ENCODE measurements at places on chromosomes 13 and 19.

GRCh38 chr13:83941701-83942335 is 59.5 kb upstream of the SLITRK1 start:
- no peak for DNase-seq

DNA sequence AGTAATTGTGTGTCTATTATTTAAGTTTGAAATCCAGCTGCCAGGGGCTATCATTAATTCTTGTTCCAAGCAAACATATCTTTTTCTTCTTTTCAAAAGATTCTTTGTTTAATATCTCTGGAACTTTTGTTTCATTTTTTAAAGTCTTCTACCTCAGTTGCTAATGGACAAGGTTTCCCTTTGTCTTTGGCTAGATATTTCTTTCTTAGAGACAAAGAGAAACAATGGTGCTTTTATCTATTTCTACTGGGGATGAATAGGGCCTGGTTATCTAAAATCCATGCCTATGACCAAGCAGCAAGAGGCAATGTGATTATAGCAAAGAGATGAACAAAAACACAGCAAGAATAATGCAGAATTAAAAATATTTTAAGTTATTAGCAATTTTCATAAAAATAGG is 661.3 kb upstream of the KLF12 start:
- no peak for DNase-seq

DNA sequence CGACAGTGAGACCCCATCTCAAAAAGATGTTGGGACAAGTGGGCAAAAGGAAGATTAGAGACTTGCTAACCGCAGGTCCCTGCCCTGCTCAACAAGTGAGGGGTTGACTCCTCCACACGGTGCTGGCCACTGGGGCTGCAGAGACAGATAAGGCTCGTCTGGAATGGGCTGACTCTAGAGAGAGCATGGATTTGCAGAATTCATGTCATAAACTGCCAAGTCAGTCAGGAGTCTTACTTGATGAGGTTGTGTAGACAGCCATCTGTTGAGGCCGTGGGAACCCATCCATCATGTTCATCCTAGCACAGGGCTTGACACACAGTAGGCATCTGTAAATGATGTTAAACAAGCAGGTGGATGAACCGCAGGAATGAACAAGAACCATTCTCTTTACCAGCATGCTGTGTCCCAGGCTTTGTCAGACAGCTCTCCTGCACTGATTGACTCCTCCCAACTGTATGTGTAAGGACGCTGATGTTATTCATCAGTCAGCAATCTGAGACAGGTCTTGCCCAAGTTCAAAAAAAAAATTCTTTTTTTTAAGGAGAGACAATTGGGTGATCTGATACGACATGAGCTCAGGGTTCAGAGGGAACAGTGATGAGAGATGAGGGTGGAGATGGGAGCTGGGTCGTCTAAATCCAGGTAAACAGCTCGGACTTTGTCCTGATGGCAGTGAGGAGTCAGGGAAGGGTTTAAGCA is 8.8 kb downstream of the PAF1 start:
- DNase-seq = no peak

DNA sequence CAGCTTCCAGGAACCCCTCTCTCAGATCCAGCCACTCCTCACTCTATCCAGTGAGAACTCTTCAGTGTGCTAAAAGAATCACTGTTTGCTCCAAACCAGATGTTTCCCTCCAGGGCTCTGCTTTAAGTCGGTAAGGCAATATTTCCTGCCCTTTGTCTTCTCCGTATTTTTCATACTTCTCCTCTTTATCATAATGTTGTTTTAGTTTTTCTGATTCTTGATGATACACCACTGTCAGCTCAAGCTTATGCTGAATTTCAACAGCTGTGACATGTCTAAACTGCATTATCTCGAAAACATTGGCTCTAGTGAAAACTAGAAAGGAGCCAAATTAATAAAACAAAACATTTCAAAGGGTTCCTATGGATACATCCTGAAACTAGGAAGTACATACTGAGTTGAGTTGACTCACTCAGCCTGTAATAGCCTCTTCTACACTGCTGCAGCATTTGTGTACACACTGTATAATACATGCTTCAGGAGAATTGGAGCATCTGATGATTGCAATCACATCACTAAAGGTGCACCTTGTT is 39.8 kb downstream of the GPR180 start:
- DNase-seq = peak; percentile 64

DNA sequence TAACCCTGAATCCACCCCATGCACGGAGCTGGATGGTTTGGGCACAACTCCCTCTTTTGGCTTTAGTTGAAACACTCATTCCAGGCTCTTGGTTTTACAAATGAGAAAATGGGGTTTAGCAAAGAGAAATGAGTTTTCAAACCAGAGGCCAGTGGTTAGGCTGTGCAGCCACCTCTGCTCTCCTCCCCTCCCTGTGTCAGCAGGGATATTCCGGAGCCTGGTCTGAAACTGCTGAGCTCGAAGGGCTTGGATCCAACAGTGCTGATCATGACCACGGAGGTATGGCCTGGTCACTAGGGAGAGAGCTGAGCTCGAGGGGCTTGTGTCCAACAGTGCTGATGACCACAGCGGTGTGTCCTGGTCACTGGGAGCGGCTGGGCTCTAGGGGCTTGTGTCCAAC is 41.5 kb downstream of the ZNF787 start:
- DNase-seq = no peak

- DNase-seq = peak; percentile 47
Observed at GRCh38 chr13:107669391-107669993, 545.8 kb downstream of the LIG4 start.

DNA sequence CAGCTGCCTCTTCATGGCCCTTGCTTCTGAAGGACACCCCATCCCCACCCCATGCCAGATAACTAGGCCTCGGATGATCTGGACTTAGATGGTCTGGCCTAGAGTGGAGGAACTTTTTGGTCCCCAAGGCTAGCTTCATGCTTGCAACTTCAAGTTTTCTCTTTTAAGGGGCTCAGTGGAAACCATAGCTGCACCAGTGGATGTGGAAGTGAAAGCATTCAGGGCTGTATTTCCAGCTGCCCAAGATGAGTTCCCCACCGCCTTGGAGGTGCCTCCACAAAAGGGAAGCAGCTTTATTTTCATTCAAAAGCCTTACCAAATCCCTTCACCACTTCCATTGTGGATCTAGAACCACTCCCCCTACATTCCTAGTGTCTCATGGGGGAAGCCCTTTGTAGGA is 17.6 kb upstream of the GSX1 start:
- DNase-seq = no peak

DNA sequence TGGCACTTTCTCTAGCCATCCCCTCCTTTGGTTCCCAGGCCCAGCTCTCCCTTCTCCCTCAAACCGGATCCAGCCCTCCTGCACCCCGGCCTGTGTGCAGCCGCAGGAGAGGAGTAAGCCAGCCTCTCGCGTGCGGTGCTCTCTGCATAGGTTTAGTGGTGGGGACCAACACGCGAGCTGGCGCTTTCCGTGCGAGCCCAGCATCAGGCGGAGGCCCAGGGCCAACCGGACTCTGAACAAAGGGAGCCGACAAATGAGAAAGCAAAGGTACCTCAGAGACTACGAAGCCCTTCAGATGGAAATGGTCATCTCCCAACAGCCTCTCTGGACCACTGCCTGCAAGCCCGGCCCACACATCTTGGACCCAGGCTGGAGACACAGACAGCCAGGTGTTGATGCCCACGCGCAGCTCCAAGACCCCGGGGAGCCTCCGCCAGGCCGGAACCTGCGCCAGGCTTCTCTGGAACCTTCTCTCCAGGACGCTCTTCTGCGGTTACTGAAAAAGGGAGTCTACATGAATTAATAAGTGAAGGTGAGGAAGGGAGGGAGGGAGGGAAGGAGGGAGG is 16.5 kb upstream of the LATS2 start:
- no peak for DNase-seq

DNA sequence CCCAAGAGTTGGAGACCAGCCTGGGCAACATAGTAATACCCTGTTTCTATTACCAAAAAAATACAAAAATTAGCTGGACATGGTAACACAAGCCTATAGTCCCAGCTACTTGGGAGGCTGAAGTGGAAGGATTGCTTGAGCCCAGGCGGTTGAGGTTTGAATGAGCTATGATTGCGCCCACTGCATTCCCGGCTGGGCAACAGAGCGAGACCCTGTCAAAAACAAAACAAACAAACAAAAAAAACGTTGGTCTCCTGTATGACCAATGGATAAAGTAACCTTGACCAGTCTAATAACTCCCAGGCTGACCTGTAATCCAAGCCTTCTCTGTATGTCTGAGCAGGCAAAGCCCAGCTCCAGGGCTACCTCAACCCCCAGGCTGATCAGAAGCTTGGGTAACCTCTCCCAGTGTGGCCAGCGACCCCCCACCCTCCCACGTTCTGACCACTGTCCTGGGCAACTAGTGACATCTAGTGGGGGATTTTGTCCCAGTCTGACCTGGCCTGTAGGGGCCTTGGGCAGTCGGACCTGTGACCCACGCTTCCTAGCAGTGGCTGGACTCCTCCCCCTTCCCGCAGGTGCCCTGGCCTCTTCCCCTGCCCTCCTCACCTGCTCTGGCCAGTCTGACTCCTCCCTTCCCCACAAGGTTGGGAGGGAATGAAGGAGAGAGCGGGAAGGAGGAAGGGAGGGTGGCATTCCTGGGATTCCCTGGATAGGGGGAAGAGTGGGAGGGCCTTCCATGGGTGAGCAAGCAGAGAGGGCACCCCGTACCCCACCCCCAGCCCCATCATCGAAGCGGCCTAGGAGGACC is 1.0 kb upstream of the BCAM start:
- no peak for DNase-seq

DNA sequence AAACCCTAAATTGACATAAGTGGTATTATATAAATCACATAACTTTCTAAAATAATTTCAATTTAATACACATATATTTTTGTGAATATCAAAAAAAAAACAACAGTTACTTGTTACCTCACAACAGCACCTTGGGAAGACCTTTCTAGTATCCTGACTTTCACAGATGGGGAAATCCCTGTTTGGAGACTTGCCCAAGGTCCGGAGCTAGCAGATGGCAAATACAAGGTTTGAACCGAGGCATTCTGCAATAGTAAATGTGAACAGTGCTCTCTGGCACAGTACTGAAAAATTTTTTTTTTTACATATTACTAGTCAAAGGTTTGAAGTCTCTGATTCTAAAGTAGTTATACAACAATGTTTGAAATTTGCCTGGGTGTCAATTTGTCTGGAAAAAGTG is 104.5 kb downstream of the SUCLA2 start:
- DNase-seq = no peak

DNA sequence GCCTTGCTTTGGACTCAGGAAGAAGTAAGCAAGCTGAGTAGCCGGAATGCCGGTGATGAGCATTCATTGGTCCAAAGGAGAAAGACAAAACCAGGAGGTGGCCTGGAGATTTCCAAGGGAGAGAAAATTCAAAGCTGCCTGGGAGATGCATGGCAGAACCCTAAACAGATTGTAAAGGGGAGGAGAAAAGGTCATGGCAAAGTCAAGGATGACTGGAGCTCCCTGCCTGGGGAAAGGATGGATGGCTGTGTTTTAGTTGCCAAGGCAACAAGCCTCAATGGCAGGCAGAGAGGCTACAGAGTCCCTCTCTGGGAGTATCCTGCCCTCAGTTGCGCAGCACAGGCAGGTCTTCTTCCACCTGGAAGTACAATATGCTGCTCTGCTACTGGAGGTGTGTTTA is 134.0 kb downstream of the ENOX1 start:
- no peak for DNase-seq

DNA sequence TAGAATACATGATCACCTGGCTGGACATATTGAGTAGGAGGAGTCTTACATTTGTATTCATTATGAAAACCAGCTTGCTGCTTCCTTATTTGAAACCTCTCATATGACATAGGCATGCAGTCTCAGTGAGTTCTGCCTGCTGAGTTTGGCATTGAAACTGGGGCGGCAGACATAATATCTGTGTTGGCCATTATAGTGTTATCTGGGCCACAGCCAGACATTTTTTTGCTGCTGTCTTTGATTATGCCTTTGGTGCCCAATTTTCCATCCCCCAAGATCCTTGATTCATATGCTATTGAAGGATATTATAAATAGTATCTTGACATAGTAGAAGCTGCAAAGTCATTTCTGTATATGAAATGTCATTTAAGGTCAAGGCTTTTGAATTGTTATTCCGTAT is 15.8 kb downstream of the FREM2 start:
- DNase-seq = no peak

DNA sequence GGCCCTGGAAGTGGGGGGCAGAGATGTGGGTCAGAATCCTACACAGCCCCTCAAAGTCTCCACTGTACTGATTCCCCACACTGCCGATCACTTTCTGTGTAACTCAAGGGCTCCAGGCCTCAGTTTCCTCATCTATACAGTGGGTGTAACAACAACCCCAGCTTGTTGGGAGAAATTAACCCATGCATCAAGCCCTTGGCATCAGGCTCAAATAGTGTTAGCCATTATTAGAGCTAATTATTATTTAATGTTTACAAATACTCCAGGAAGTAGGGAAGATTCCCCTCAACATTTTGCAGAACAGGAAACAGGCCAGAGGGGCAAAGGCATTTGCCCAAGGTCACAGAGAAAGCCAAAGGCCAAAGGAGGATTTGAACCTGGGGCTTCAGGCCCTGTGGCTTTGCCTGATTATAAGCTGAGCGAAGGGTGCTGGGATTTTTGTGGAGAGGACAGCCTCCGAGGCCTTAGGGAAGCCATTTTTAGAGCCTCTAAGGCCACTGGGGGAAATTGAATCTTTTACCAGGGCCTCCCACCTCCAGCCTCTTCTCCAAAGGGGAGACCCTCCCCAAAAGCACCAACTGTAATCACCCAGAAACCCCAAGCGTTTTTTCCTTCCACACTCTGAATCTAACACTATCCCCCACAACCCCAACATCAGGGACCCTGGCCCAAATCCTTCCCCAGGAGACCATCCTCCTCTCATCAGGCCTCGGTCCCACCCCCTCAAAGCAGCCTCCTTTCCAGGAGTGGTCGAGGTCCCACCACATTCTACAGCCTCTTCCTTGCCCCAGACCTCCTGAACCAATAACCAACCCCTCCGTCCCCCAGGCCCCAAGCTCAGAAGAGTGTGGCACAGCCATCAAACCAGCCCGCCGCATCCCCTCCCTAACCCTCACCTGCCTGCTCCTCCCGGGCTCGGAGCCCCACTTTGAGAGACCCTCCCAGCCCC is 1.1 kb downstream of the FKBP8 start:
- DNase-seq = no peak

GRCh38 chr19:32748497-32748896 is 28.9 kb downstream of the TDRD12 start:
- no peak for DNase-seq

DNA sequence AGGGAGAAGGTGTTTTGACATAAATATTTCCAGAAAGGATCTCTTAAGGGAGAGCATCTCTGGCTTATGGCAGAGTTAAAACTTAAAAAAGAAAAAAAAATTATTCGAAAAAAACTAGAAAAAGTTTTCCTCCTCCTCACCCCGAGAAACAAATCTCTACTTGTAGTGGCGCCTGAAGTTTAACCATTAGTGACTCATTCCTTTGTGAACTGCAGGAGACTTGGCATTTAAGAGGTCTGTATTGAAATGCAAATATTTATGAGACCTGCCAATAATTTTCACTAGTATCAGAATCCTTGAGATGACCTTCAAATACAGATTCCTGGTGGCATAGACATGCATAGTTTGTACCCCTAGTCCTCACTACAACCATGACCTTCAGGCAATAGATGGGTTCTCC is 64.9 kb upstream of the MED4 start:
- no peak for DNase-seq

DNA sequence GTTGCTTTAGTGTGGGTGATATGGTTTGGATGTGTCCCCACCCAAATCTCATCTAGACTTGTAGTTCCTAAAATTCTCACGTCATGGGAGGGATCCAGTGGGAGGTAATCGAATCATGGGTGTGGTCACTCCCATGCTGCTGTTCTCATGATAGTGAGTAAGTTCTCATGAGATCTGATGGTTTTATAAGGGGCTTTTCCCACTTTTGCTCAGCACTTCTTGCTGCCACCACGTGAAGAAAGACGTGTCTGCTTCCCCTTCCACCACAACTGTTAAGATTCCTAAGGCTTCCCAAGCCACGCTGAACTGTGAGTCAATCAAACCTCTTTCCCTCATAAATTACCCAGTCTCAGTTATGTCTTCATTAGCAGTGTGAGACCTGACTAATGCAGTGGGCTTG is 26.0 kb downstream of the OR10H4 start:
- DNase-seq = no peak
